Activated T-cell treated with anti-CD3 and anti-CD28 coated beads, Interleukin-2, amount 50 U/mL, for 72 hours (primary cell): ENCODE measurements at places on chromosomes 1 and 21. TPM values are rescaled to one million over a fixed set of nuclear protein-coding genes. Genes with fewer than 3 reads are reported as not detected.

KRTAP6-3 gene
- not detected for total RNA-seq

SPATA45 gene
- total RNA-seq: not detected

ALPL gene
- 0.23 TPM for total RNA-seq

DMRTA2 gene
- total RNA-seq: not detected

GRCh38 chr1:1841575-1841995 is 49.3 kb downstream of the GNB1 start:
- peaks cover 8% of the 10 kb centered on the region for H3K36me3 ChIP-seq
- no peak for DNase-seq
- H3K27me3 ChIP-seq: no peaks in the 10 kb centered on the region
- peaks cover 47% of the 10 kb centered on the region for H3K4me1 ChIP-seq

- H3K27me3 ChIP-seq: no peaks in the 10 kb centered on the region
- peak overlapping the region; percentile 68 for H3K4me3 ChIP-seq
- H3K27ac ChIP-seq: no peak overlapping the region
- H3K36me3 ChIP-seq: no peaks in the 10 kb centered on the region
- peaks cover 35% of the 10 kb centered on the region for H3K4me1 ChIP-seq
These were observed 2.5 kb upstream of the PCBP3 start for GRCh38 chr21:45640888-45641479.

DNA sequence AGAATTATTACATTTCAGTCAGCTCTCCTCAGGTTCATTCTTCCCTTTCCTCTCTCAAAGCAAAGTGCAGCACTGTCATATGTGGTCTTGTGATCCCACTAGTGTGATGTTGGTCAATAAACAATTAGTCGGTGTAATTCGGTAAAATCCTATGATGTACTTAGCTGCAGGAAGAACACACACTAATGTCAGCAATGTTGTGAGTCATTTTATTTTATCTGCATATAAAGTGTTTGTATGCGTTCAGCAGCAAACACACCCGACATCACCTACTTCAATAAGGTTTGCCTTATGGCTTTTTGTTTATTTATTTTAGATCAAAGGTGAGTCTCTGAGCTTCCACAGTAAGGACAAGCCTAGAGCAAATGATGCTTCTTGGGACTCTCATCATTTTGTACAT is 47.8 kb downstream of the PTPN14 start:
- DNase-seq: no peak
- H3K4me1 ChIP-seq: peaks cover 11% of the 10 kb centered on the region
- H3K27ac ChIP-seq: no peak overlapping the region
- peaks cover 41% of the 10 kb centered on the region for H3K27me3 ChIP-seq
- no peak overlapping the region for H3K4me3 ChIP-seq
- H3K36me3 ChIP-seq: no peaks in the 10 kb centered on the region

DNA sequence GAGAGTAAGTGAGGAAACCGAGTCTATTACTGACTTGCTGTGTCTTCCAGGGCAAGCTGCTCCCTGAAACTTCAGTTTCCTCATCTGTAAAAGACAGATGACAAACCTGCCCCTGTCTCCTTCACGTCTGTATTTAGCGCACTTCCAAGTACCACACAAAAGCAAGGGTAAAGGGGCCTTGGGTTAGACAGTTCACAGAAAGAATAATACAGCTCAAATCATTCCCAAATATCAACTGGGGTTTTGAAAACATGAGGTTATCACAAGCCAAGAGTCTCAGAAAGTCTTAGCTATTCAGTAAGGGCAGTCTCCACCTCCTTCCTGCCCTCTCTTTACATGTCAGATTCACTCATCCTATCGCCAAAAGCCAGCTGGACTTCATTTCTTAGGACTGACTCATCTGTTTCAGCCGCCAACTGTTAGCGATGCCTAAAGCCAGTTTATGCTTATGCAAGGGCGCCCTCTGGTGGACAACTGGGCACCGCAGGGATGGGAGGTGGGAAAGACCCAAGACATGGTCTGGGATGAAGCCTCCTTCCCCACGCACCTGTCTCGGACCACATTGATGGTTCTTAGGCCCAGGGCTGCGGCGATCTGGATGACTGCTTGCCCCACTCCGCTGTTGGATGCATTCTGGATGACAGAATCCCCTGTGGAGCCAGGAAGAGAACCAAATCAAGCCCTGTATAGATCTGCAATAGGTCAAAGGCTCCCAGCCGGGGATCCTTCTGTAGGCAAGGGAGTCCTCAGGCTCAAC is 21.1 kb upstream of the SRSF4 start:
- H3K4me1 ChIP-seq: peaks cover 17% of the 10 kb centered on the region
- peak; percentile 94 for DNase-seq
- no peaks in the 10 kb centered on the region for H3K27me3 ChIP-seq
- H3K4me3 ChIP-seq: no peak overlapping the region

DNA sequence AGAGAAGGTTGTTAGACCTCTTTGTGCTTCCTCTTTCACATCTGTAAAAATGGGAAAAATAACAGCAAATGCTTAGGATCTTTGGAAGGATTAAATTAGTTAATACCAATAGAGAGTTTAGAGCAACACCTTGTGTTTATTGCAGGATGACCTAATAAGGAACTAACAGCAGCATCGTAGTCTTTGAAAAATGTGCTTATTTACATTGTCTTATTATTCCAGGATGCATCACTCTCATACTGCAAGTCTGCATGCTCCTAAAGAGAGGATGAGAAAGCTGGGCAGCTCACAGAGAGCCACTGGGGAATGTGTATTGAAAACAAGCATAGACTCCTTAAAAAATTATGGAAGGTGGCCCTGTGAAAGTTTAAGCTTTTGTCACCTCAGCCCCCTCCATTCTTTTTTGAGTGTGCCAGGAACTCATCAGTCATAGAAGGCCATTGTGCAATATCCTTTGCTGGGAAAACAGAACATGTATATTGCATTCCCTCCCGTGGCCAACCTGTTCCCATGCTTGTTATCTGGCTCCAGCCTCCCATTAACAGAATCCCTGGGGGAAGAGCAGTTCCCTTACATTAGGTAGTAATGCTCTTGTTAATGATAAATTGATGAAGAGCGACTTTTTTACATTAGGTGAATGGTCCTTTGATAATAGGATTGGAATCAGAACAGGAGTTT is 180.7 kb downstream of the ZNF326 start:
- no peaks in the 10 kb centered on the region for H3K36me3 ChIP-seq
- H3K4me3 ChIP-seq: no peak overlapping the region
- no peak for DNase-seq
- H3K27ac ChIP-seq: no peak overlapping the region
- no peaks in the 10 kb centered on the region for H3K4me1 ChIP-seq

- H3K4me1 ChIP-seq: no peaks in the 10 kb centered on the region
- no peak for DNase-seq
- no peak overlapping the region for H3K4me3 ChIP-seq
- no peak overlapping the region for H3K27ac ChIP-seq
- H3K27me3 ChIP-seq: no peaks in the 10 kb centered on the region
These were observed 225.4 kb downstream of the TRABD2B start for GRCh38 chr1:47771751-47772150.
